Articular chondrocyte of knee joint (primary cell): ENCODE measurements at places on chromosomes 6 and 20. TPM values are rescaled to one million over a fixed set of nuclear protein-coding genes. Genes with fewer than 3 reads are reported as not detected.

OGFRL1 gene
- 25.0 and 33.8 TPM in 2 replicates for total RNA-seq

ZGPAT gene
- total RNA-seq, result 14.5 and 15.0 TPM in 2 replicates

TPD52L1 gene
- 273 and 288 TPM in 2 replicates for total RNA-seq

HLA-DRB1 gene
- total RNA-seq, result 0.86 TPM in 1 of 2 replicates, not detected in the other

OR2H2 gene
- total RNA-seq, result not detected in 2 replicates

RTF2 gene
- total RNA-seq, result 74.5 and 75.5 TPM in 2 replicates

TFAP2C gene
- under 0.01 TPM in 1 of 2 replicates, not detected in the other for total RNA-seq

NNAT gene
- total RNA-seq, result 0.13 and 0.32 TPM in 2 replicates

MACROD2 gene
- total RNA-seq, result 2.1 and 2.4 TPM in 2 replicates

DNAH8 gene
- total RNA-seq, result under 0.01 TPM in 2 replicates
